H9 (cell line): ENCODE measurements at places on chromosomes 7 and 10. TPM values are rescaled to one million over a fixed set of nuclear protein-coding genes. Genes with fewer than 3 reads are reported as not detected.

- H3K4me1 ChIP-seq: no peaks in the 10 kb centered on the region
- H3K36me3 ChIP-seq: no peaks in the 10 kb centered on the region
- DNase-seq: no peak
- H3K27me3 ChIP-seq: no peaks in the 10 kb centered on the region
Observed at GRCh38 chr7:138066954-138067394, 9.3 kb upstream of the AKR1D1 start.

- H3K27ac ChIP-seq: no peak overlapping the region
- H3K4me1 ChIP-seq: no peaks in the 10 kb centered on the region
- no peak overlapping the region for H3K4me3 ChIP-seq
Observed at GRCh38 chr10:88213065-88213605, 349.7 kb downstream of the PTEN start.

DNA sequence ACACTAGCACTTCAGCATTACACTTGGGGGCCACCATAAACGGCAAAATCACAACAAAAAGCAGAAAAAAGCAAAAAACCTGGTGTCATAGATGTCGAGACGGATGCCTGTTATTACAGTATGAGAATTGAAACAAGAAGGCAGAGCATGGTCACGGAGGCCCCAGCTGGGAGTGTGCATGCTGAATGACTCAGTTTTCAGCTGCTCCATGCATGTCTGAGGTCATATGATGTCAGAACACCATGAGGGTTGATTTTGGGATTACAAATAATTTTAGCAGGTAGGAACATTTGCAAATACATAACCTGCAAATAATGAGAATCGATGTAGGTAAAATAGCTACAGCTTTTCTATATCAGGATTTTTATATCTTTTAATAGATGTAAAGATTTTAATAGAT is 19.1 kb downstream of the ZMYND11 start:
- H3K4me1 ChIP-seq: no peaks in the 10 kb centered on the region
- DNase-seq: no peak
- no peak overlapping the region for H3K4me3 ChIP-seq
- no peak overlapping the region for H3K27ac ChIP-seq

GRCh38 chr10:20616918-20617810 is 279.9 kb downstream of the NEBL start:
- peaks cover 7% of the 10 kb centered on the region for H3K36me3 ChIP-seq
- peaks cover 7% of the 10 kb centered on the region; the same call in 1 of the 2 replicates for H3K4me1 ChIP-seq
- no peak overlapping the region for H3K27ac ChIP-seq
- no peak for DNase-seq
- H3K27me3 ChIP-seq: no peaks in the 10 kb centered on the region

DNA sequence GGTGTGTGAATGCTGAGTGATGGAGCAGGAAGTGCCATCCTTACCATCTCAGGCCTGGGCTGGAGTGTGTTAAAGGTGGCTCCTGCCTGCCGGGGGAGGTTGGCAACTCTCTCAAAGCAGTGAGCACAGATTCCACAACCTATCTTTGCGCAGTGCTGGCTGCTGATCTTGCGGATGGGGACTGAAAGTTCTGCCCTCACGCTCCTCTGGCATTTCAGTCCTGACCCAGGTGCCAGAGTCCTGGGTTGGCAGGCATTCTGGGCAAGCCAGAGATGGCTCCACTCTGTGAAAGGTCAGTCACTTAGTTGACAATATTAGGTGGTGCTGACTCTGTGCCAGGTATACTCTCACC is 315.5 kb downstream of the RPS24 start:
- peak; percentile 11 for DNase-seq
- H3K4me1 ChIP-seq: no peaks in the 10 kb centered on the region
- H3K27me3 ChIP-seq: no peaks in the 10 kb centered on the region
- H3K27ac ChIP-seq: no peak overlapping the region

- peaks cover 12% of the 10 kb centered on the region for H3K4me1 ChIP-seq
- DNase-seq: no peak
- no peak overlapping the region for H3K4me3 ChIP-seq
- peaks cover 19% of the 10 kb centered on the region for H3K36me3 ChIP-seq
- no peaks in the 10 kb centered on the region for H3K27me3 ChIP-seq
Observed at GRCh38 chr10:96439725-96440124, 74.0 kb downstream of the TLL2 start.

DNA sequence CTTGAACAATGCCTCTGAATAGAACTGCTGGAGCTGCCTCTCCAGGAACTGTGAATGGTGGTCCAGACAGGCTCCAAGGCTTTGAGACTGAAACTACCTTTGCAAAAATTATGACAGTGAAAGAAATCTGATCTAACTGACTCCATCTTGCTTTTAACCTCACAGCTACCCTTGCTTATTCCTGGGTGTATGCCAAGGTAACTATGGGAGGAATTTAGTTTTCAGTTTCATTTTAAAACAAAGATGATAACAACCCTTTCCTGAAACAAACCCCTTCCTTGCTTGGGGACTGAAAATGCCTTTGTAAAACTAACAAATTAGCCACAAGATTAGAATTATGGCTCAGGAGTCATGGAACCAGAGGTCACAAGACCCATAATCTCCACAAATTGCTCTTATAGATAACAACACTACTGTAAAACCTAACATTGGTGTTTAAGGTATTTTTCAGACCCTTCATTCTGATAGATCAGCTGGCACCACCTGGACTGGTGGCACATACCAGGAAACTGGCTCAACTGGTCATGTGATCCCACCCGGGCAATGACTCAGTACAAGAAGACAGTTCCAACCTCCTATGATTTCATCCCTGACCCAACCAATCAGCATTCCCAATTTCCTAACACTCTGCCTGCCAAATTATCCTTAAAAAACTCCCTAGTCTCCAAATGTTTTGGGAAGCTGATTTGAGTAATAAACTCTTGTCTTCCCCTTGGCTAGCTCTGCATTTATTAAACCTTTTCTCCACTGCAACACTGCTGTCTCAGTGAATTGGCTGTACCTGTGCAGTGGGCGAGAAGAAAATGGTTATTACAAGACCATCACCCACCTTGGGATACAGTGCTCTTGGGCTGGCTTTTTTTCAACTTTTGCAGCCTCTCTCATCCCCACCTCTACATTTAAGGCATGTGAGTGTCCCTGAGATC is 608.1 kb downstream of the TYW1 start:
- H3K36me3 ChIP-seq: no peaks in the 10 kb centered on the region
- H3K27ac ChIP-seq: no peak overlapping the region
- H3K4me1 ChIP-seq: no peaks in the 10 kb centered on the region; the same call in 1 of the 2 replicates
- H3K4me3 ChIP-seq: no peak overlapping the region

DNA sequence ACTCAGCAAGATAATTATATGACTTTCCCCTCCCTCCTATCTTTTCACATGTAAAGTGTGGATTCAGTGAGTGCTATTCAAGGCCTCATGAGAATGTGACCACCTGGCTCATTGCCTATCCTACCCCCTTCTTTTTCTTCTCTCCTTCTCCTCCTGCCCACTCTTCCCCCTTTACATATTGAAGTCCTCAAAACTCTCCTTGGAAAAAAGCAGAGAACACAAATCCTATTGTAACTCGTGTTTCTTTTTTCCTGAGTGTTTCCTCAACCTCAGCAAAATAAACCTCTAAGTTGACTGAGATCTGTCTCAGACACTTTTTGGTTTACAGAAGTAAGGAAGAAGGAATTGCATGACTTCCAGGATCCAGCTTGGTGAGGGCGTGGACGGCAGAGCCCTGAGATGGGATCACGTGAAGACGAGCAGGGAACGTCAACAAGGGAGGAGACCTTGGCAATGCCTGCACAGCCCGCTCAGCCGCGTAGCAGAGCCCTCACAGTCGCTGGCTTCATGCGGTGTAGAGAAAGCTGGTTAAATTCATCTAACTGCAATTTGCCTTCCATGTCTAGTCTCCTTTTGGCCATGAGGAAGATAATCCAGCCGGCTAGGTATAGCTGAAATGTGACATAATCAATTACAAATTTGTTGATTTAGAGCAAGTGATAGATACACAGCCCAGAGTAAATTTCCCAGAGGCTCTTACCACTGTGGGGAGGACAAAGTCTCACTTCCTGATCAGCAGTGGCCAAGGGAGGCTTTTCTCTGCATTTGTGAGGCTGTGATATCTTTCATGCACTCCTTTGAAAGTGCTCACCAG is 75.7 kb downstream of the LYZL2 start:
- peaks cover 3% of the 10 kb centered on the region; the same call in 1 of the 2 replicates for H3K4me1 ChIP-seq
- no peaks in the 10 kb centered on the region for H3K27me3 ChIP-seq
- peak; percentile 80 for DNase-seq
- H3K4me3 ChIP-seq: peak overlapping the region; percentile 32
- H3K27ac ChIP-seq: peak overlapping the region; percentile 87
- H3K36me3 ChIP-seq: no peaks in the 10 kb centered on the region

DNA sequence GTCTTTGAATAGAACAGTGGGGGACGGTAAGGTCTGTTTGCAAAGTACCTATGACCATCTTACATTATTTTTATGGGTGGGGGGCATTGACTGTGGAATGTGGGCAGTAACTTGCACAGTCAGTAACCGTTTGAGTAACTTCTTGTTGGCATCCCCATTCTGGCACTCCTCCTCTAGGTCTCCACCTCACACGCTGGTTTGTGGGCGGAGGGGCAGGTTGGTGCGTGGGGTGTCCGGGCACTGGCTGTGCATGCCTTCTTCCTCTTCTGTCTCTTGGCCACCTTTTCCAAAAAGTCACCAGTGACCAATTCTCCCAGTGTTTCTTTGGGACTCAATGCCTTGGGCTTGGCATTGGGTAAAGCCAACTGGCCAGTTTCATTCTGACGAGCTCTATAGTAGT is 43.6 kb downstream of the DNAJB6 start:
- H3K27me3 ChIP-seq: no peaks in the 10 kb centered on the region
- H3K36me3 ChIP-seq: peaks cover 49% of the 10 kb centered on the region
- no peak for DNase-seq
- no peak overlapping the region for H3K27ac ChIP-seq

DNA sequence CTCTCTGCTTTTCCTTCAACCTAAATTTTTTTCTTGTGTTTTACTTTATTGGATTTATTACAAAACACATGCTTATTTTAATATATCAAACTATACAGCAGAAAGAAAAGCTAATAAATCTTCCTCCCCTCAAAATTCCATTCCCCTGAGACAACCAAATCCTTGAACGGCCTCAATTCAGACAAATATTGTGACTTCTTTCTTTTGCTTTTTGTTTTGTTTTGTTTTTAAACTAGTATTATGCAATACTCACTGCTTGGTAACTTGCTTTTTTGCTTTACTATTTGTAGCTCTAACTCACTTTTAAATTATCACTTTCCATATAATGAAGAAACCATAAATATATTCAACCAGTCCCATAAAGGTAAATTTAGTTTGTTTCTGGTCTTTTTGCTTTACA is 59.4 kb upstream of the CDK1 start:
- peaks cover 5% of the 10 kb centered on the region; the same call in 1 of the 3 replicates for H3K36me3 ChIP-seq
- no peaks in the 10 kb centered on the region for H3K4me1 ChIP-seq
- no peak for DNase-seq
- H3K27me3 ChIP-seq: no peaks in the 10 kb centered on the region
- H3K27ac ChIP-seq: no peak overlapping the region
- no peak overlapping the region for H3K4me3 ChIP-seq

- no peak overlapping the region for H3K27ac ChIP-seq
- no peaks in the 10 kb centered on the region for H3K4me1 ChIP-seq
- no peaks in the 10 kb centered on the region for H3K36me3 ChIP-seq
Observed at GRCh38 chr7:118844748-118845147, 620.2 kb downstream of the ANKRD7 start.

- H3K4me3 ChIP-seq: no peak overlapping the region
- H3K4me1 ChIP-seq: peaks cover 5% of the 10 kb centered on the region; the same call in 1 of the 2 replicates
- no peak for DNase-seq
- H3K27ac ChIP-seq: no peak overlapping the region
Observed at GRCh38 chr10:112991888-112992491, 41.9 kb downstream of the TCF7L2 start.

- H3K36me3 ChIP-seq: peaks cover 31% of the 10 kb centered on the region
- H3K27me3 ChIP-seq: no peaks in the 10 kb centered on the region
- no peak for DNase-seq
Observed at GRCh38 chr10:69358148-69358795, 58.4 kb downstream of the TACR2 start.

DNA sequence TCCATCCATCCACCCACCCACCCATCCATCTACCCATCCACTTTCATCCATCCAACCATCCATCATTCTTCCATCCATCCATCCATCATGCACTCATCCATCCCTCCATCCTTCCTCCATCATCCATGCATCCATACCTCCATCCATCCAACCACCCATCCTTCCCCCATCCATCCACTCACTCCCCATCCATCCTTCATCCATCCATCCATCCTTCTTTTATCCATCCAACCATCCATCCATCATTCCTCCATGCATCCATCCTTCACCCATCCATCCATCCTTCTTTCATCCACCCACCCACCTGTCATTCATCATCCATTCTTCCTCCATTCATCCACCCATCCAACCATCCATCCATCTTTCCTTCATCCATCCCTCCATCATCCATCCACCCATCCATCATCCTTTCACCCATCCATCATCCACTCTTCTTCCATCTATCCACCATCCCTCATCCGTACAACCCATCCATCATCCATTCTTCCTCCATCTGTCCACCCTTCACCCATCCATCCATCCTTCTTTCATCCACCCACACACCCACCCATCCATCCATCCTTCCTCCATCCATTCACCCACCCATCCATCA is 428.2 kb downstream of the DNAJB6 start:
- H3K4me1 ChIP-seq: no peaks in the 10 kb centered on the region
- no peak overlapping the region for H3K4me3 ChIP-seq
- no peaks in the 10 kb centered on the region for H3K27me3 ChIP-seq

- no peaks in the 10 kb centered on the region for H3K36me3 ChIP-seq
- no peaks in the 10 kb centered on the region; the same call in 1 of the 2 replicates for H3K4me1 ChIP-seq
- no peak for DNase-seq
- no peak overlapping the region for H3K27ac ChIP-seq
- H3K27me3 ChIP-seq: no peaks in the 10 kb centered on the region
Observed at GRCh38 chr10:96377816-96378294, 19.1 kb upstream of the OPALIN start.

GRCh38 chr7:35680403-35681013 is 14.4 kb downstream of the HERPUD2 start:
- H3K4me1 ChIP-seq: peaks cover 5% of the 10 kb centered on the region; the same call in 1 of the 2 replicates
- no peaks in the 10 kb centered on the region for H3K27me3 ChIP-seq
- no peak overlapping the region for H3K4me3 ChIP-seq
- H3K27ac ChIP-seq: no peak overlapping the region
- DNase-seq: no peak
- H3K36me3 ChIP-seq: peaks cover 11% of the 10 kb centered on the region

GRCh38 chr7:74499835-74500388 is 46.2 kb downstream of the GTF2IRD1 start:
- DNase-seq: no peak
- no peaks in the 10 kb centered on the region for H3K27me3 ChIP-seq
- H3K4me1 ChIP-seq: no peaks in the 10 kb centered on the region

- no peaks in the 10 kb centered on the region for H3K27me3 ChIP-seq
- H3K36me3 ChIP-seq: peaks cover 19% of the 10 kb centered on the region
- no peak overlapping the region for H3K27ac ChIP-seq
- H3K4me3 ChIP-seq: no peak overlapping the region
- DNase-seq: peak; percentile 81
- H3K4me1 ChIP-seq: no peaks in the 10 kb centered on the region
Observed at GRCh38 chr10:131775433-131775832, 125.4 kb upstream of the PPP2R2D start.

- no peak overlapping the region for H3K4me3 ChIP-seq
- DNase-seq: no peak
- no peaks in the 10 kb centered on the region; the same call in 1 of the 2 replicates for H3K4me1 ChIP-seq
- H3K27me3 ChIP-seq: no peaks in the 10 kb centered on the region
- no peaks in the 10 kb centered on the region for H3K36me3 ChIP-seq
Observed at GRCh38 chr7:32648408-32649156, 153.3 kb downstream of the AVL9 start.

HMX3 gene
- total RNA-seq: 0.20 TPM in 1 of 2 replicates, not detected in the other

DNMBP gene
- total RNA-seq: 25.0 and 25.6 TPM in 2 replicates

AMPH gene
- total RNA-seq: 4.5 and 4.8 TPM in 2 replicates

MLXIPL gene
- 5.5 and 6.1 TPM in 2 replicates for total RNA-seq

PTF1A gene
- not detected in 2 replicates for total RNA-seq

KDM7A gene
- total RNA-seq: 6.6 and 7.0 TPM in 2 replicates

WEE2 gene
- not detected in 2 replicates for total RNA-seq

GRK5 gene
- total RNA-seq: 1.1 and 1.2 TPM in 2 replicates

NPFFR1 gene
- not detected in 2 replicates for total RNA-seq
